ENCODE measurements at places on chromosomes 2 and 18. TPM values are rescaled to one million over a fixed set of nuclear protein-coding genes. Genes with fewer than 3 reads are reported as not detected.

The UGT1A8 gene
- not detected for polyA plus RNA-seq

The PLEK gene
- 6.0 TPM for polyA plus RNA-seq

The C2orf66 gene
- 0.23 TPM for polyA plus RNA-seq

The SLC8A1 gene
- 7.2 TPM for polyA plus RNA-seq

The KYNU gene
- polyA plus RNA-seq = 0.76 TPM

The DSG1 gene
- 0.88 TPM for polyA plus RNA-seq

DNA sequence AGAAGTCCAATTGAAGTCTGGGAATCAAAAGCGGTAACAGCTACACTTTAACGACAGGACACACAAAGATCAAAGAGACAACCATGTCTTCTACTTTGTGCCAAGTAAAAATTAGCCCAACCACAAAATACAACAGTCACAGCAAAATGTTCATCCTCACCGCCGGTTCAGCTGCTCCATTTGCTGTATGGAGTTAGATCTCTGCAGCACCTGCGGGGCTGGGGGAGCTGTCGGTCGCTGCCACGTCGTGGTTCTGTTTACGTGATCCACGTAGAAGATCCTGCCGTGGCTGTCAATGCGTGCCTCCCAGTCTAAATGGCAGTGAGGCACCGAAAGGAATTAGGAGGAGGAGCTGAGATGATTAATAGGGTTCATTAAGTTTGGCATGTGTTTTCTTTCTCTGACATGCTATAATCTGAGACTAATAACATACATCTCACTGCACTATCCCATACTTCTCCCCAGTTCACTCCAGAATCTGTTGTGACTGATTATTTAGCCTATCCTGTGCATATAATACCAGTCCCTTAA lies 136.5 kb upstream of the STK17B start:
- DNase-seq = no peak

GRCh38 chr2:17328161-17328560 lies 190.1 kb downstream of the RAD51AP2 start:
- DNase-seq = no peak

DNA sequence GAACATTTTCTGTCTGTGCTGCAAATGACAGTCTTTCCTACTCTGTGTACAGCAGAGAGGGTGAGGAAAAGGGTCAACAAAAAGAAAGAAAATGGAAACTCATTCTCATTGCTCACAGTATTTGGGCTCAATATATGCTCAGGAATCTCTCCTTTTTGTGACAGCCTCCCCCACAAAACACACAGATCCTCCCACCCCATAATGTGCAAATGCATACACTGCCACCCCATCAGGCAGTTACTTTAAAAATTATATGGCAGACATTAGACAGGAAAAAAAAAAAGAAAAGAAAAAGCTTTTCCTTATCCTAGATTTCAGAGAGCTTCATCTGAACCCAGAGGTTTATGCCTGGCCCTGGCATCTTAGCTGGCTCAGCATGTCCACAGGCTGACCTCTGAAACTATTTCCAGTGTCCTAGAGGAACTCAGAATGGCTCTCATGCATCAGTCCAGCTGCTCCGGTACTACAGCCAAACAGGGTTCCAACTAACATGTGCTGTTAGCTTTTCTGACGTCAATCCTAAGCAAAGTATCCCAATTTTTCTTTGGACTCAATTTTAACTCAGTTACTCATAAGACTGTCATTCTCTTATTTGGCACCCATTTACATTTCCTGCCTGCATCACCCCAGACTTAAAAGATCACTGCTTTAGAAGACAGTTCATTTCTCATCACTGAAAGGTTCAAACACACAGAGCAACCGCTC lies 105.9 kb downstream of the RBMS1 start:
- peak; percentile 90 for DNase-seq

DNA sequence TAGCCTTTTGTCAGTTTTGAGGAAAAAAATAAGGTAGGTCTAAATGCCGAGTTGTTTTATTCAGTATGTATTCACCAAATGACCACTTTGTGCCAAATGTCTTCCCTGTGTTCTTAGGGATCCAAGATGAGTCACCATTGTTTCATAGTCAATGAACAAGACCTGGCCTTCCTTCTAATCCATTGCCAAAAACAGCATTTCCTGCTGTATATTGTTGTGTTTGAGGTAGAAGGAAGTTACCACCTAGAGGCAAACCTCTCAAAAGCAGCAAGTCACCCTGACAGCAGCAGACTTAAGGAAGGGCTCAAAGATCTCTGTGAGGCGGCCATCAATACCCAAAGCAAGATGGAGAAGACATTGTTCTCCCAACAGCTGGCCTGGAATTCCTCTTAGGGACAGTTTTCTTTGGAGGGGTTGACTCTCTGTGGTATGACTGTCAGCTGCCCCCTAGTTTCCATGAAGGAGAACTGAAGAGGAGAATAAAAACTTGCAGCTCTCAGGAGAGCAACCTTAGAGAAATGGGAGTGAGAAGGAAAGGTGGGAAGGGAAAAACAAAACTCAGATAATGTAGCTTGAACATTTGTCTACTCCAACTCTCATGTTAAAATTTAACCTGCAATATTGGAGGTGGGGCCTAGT lies 328.3 kb downstream of the LRATD1 start:
- no peak for DNase-seq

- DNase-seq = peak; percentile 25
These were observed 47.1 kb upstream of the SPRED2 start for GRCh38 chr2:65479524-65479923.

DNA sequence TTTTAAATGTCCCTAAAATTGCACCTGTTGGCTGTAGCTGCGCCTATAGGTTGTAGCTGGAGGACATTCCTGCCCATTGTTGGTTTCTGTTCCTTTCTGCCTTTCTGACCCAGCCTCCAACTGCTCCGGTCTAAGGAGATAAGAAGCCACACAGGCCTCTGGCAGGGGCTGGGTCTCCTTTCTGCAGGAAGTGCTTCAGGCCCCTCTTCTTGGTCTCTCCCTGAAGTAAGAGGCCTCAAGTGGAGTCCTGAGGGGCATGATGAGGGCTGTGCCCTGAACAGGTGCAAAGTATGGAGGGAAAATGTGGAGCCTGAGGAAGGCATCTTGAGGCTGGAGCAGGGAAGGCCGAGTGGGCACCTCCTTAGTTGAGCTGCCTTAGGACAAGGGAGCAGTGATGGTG lies 10.4 kb upstream of the SFTPB start:
- DNase-seq = no peak

GRCh38 chr2:246489-247144 lies 17.2 kb downstream of the SH3YL1 start:
- no peak for DNase-seq

DNA sequence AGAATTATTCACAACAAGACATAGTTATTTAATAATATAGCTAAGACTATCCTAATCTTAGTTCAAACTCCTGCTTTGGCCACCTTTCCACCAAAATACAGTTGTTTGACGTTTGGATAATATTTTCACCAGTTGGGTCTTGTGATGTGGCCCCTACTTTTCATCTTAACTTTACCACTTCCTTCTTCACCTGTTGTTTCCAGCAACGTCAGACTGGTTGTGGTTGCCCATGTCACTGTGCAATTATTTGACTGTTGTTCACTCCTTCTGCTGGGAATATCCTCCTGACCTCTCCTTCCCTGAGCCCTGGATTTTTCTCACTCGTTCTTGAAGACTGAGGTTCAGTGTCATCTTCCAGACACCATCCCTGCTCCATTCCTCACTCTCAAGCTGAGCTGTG lies 132.2 kb upstream of the RASGRP3 start:
- DNase-seq = no peak

DNA sequence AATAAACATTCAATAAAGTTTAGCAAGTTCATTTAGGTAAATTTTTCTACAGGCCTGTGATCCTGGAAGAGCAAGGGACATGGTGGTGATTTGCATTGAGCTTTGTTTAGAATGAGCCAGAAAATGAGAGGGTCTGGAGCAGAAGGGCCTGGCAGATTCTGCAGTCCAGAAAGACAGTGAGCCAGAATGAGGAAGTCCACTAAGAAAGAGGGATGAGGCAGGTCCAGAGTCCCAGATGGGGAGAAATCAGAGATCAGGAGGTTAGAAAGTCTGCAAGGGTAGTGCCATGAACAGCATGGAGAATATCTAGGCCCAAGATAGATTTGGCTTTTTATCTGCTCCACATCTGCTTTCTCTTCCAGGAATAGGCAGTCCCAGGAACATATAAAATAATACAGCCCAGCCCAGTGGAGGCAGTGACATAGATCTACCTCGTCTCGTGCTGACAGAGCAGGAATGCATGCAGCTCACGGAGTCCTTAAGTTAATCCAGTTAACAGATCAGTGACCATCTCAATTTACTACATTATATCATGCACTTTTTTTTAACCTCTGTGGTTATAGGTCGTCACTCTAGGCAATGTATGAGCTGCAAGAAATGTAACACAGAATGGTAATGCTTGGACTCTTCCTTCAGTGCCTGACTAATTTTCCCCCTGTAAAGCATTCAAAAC lies 429.0 kb downstream of the SUCLG1 start:
- no peak for DNase-seq

GRCh38 chr2:207417301-207417718 lies 112.5 kb upstream of the CREB1 start:
- DNase-seq = no peak

DNA sequence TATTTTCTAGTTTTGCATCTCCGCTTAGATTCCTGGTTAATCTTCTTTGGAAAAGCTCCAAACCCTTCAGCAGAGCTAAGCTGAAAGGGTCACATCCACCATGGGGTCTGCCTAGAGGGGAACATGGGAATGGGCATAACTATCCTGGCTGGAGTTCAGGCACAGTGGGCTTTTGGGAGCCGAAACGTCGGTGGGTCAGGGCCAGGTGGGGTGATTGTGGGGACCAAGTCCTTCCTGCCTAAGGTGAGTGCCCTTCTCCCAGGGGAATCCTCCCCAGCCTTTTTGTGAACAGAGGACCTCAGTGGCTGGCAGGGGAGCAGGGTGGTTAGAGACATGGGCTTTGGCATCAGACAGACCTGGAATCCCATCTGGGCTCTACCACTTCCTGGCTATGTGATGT lies 60.3 kb downstream of the CELF4 start:
- DNase-seq = no peak

DNA sequence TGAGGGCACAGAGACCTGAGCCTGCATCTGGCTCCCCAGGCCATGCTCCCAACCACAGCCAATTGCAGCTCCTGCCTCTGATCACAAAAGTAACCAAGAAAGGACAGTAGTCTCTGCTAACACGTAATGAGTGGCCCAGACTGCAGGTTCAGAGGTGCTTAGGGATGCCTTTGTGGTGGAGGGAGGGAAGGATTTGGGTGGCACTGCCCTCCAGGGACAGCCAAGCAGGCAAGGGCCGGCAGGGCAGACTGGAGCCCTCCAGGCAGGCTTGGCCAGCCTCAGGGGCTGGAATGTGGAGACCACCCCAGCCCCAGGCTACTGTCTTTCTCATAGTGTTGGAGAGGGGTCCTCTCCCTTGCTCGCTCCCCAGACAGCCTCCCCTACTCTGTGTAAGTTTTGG lies 114.5 kb upstream of the SMAD2 start:
- DNase-seq = no peak

DNA sequence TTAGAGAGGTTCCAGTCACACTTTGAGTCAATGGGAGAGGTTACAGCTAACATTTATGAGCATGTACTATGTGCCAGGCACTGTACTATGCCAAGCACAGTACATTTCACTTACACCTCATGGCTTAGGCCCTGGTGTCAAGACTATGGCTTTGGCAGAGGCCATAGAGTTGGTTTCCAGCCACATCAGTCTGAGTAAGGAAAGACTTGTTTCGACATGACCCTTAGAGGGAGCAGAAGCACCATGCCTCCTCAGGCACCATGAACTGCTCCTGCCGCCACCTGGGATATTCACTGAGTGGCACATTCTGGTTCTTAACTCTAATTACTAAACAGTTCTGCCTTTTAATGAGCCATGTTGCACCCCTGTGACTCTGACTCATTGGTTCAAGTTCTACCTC lies 12.7 kb downstream of the DGUOK start:
- DNase-seq = no peak

GRCh38 chr2:216370961-216371712 lies 1.1 kb downstream of the MARCHF4 start:
- DNase-seq = no peak

- DNase-seq = no peak
These were observed 60.1 kb upstream of the IL1RL1 start for GRCh38 chr2:102251042-102251848.

DNA sequence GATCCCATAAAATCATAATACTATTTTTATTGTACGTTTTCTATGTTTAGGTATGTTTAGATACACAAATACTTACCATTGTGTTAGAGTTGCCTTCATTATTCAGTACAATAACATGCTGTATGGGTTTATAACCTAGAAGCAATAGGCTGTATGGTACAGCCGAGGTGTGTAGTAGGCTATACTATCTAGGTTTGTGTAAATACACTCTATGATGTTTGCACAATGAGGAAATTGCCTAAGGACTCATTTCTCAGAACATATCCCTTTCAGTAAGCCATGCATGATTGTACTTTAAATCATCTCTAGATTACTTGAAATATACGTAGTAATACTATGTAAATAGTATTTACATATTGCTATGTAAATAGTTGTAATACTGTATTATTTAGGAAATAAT lies 156.7 kb downstream of the CDCA7 start:
- DNase-seq = no peak

DNA sequence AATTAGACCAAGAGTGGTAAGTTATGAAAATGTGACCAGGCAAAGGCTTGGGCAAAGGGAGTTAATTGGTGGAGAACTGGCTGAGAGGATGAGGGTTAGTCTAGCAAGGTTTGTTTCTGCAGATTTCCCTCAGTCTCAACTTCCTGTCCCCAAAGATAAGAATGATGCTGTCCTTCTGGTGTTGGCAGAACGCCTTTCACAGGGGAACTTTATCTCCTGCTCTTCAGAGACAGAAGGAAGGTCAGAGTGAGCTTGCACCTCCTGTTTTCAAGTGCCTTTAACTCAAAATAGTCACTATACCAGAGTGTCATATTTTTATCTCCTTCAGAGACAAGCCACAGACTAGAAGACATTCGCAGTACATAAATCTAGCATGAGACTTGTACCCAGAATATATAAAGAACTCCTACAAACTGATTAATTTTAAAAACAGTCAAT lies 95.7 kb downstream of the TEX51 start:
- no peak for DNase-seq

GRCh38 chr2:144333143-144333555 lies 186.8 kb downstream of the ZEB2 start:
- peak; percentile 22 for DNase-seq

GRCh38 chr2:67462738-67463496 lies 65.8 kb downstream of the ETAA1 start:
- no peak for DNase-seq

GRCh38 chr2:193583638-193584400 lies 1389.1 kb upstream of the TMEFF2 start:
- DNase-seq = no peak

DNA sequence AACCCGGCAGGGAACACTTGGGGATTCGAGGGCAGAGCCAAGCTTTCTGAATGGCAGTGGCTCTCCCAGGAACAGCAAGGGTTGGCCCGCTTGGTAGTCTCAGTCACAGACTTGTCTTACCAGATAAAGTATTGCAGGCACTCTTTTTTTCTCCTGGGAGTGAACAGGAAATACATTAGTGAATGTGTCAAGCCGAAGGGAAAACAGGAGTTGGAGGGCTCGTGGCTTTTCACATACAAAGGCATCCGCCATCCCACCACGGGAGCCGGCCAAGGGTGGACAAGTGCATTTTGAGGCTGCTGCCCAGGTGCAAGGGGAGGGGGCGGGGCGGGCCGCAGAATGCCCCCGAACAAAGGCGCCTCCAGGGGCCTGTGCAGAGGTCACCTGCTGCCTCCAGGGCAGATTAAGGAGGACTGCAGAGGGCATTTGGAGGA lies 163.3 kb upstream of the SIX3 start:
- no peak for DNase-seq

GRCh38 chr2:181456660-181457120 lies 496 bp upstream of the ITGA4 start:
- peak; percentile 29 for DNase-seq

- no peak for DNase-seq
These were observed 37.4 kb downstream of the TMEM87B start for GRCh38 chr2:112092286-112093041.
